ENCODE measurements at places on chromosomes 3 and 15.

GRCh38 chr3:32888739-32889138 is 62.7 kb upstream of the CCR4 start:
- no peak for DNase-seq

DNA sequence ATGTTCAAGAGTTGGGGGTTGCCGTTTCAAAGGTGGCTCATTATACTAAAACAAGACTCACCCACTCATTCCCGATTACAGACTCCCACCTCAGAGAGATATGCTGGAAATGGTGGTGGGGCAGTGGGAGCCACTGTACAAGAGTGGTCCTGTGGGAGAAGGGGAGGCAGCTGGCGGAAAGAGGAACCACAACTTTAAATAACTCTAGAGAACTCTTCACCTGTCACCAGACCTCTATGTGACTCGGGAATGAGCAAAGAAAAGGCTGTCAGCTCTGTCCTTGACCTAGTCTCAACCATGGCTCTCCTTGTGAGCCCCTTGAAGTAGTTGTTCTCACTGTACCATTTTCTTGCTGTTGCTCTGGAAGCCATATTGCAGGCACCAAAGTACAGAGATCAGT is 293.8 kb downstream of the CHST2 start:
- DNase-seq: no peak

DNA sequence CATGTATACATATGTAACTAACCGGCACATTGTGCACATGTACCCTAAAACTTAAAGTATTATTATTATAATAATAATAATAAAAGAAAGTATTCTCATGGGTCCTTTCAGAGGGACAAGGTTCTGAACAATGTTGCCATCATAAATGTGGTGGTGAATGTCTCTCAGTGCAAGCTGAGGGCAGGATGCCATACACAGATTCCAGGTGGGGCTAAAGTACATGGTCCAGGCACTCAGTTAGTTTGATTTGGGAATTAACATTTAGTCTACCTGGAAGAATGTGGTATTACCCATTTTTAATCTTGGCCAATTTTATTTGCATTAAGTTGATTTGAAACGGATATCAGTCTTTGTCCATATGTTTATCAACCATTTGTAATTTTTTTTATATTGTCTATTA is 24.5 kb downstream of the PDE8A start:
- no peak for DNase-seq

DNA sequence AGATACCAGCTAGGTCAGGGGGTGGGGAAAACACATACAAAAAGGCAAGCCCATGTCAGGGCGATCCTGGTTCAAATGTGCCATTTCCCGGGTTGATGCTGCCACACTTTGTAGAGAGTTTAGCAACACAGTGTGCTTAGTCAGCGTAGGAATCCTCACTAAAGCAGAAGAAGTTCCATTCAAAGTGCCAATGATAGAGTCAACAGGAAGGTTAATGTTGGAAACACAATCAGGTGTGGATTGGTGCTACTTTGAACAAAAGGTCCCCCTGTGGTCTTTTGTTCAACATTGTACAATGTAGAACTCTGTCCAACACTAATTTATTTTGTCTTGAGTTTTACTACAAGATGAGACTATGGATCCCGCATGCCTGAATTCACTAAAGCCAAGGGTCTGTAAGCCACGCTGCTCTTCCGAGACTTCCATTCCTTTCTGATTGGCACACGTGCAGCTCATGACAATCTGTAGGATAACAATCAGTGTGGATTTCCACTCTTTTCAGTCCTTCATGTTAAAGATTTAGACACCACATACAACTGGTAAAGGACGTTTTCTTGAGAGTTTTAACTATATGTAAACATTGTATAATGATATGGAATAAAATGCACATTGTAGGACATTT is 28.9 kb downstream of the TPM1 start:
- DNase-seq: no peak

- DNase-seq: no peak
Observed at GRCh38 chr15:29913528-29914135, 91.4 kb upstream of the TJP1 start.

DNA sequence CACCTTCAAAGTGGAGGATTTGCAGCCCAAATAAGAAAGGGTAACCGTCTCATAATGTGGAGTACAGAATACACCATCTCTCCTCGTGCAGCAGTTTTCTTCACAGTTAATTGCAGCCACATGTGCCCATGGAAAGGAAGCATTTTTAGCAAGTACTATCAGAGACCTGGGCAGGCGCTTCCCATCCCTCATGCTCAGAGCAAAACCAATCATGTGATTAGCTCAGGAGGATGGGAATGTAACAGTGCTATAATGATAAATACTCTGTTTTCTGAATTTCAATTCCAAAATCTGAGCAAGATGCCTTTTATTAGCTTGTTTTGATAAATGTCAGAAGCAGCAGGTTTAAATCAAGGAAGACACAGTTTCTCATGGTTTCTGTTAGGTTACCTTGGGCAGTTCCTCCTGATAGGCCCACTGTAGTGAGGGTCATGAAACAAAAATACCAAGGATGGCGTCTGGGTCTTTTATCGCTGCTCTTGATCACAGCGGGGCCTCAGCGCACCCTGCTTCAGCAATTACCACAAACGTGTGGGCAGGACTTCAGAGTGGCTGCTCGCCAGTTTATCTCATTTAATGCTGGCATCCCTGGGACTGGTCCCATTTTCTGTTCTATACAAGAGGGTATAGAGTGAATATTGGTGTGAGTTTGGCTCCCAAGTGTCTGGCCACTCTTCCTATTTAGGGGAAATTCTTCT is 92.6 kb upstream of the VGLL4 start:
- DNase-seq: no peak

DNA sequence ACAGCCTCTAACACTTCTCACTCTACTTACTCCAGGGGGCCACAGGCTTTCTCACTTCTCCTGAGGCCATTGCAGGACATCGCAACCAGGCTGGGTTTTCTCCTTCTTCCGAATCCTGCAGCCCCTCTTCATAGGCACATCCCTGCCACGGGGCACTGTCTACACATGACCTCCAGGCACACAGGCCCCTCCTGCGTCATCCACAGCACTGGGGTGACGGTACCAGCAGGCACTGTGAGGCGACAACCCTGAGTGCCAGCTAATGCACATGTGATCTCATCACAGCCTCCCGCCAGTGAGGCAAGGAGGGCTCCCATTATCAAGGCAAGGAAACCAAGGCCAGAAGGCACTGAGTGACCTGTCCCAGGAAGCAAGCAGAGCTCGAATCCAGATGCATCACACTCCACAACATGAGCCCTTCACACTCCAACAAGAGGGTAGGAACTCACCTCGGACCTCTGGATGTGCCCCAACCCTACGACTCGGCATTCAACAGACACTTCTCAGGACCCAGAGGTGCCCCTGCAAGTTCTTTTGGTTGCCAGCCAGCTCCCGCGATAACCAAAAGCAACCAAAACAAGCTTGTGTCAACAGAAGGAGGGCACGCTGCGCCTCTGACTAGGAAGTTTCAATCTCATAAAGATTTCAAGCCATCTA is 16.7 kb downstream of the FAM174B start:
- no peak for DNase-seq

GRCh38 chr3:53044711-53045517 is 959 bp downstream of the SFMBT1 start:
- peak; percentile 52 for DNase-seq

- no peak for DNase-seq
Observed at GRCh38 chr15:26724381-26725150, 48.3 kb downstream of the GABRB3 start.

- DNase-seq: no peak
Observed at GRCh38 chr3:177231242-177231641, 34.0 kb upstream of the TBL1XR1 start.

DNA sequence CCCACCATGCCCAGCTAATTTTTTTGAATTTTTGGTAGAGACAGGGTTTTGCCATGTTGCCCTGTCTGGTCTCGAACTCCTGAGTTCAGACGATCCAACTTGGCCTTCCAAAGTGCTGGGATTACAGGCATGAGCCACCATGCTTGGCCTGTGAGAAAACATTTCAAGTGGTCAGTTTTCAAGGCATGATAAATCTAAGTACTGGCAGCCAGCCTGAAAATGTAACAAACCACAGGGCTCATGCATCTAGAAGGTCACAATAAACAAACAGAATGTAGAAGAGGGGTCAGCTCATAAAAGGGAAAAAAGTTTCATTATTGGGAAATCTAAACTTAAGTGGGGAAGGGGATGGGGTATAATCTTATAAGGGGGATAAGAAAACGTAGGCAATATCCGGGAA is 39.9 kb downstream of the PPCDC start:
- DNase-seq: no peak

DNA sequence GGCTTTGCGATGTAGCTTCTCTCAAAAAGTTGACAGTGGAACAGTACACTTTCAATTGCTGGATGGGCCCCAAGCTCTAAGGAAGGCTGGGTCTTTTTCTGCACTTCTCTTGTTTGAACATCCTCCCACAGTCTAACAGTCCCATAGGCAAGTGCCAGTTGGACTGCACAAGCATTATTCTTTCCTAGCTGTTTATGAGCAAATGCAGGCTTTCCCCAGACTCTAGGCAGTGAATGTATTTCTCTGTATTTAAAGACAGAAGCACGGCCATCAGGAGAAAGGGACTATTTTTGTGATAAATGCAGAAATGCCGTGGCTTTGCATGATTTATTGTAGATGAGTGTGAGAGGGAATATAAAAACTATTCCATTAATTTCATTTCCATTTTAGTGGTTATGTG is 539.3 kb upstream of the LMCD1 start:
- DNase-seq: no peak

DNA sequence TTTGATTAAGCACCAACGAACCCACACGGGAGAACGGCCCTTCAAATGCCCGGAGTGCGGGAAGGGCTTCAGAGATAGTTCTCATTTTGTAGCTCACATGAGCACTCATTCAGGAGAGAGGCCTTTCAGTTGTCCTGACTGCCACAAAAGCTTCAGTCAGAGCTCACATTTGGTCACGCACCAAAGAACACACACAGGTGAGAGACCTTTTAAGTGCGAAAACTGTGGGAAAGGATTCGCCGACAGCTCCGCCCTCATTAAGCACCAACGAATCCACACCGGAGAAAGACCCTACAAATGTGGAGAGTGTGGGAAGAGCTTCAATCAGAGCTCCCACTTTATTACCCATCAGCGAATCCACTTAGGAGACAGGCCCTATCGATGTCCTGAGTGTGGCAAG is 8.7 kb downstream of the ZNF774 start:
- no peak for DNase-seq

DNA sequence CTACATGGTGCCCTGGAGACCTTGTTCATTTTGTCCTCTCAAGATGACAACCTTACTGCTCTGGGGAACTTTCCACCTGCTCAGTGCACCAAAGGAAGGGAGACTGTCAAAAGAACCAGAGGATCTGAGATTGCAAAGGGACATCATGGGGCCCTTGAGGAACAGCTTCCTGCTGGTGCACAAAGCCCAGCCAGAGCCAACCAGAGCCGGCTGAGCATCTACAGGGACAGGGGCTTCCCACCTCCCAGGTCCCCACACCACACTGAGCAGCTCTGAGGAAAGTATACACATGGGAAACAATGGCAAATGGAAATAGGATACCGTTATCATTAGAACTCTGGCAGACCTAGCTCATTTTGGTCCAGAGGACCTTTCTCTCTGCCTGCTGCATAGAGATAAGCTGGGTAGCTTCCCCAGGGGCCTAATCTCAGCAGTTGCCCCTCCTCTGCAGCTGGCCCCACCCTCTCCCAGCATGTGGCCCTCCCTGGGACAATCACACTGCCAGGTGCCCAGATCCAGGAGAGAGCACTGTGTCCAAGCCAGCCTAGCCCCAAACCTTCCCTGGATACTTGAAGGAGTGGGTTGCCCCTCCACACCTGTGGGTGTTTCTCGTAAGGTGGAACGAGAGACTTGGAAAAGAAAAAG is 123.4 kb upstream of the PRR20G start:
- no peak for DNase-seq

DNA sequence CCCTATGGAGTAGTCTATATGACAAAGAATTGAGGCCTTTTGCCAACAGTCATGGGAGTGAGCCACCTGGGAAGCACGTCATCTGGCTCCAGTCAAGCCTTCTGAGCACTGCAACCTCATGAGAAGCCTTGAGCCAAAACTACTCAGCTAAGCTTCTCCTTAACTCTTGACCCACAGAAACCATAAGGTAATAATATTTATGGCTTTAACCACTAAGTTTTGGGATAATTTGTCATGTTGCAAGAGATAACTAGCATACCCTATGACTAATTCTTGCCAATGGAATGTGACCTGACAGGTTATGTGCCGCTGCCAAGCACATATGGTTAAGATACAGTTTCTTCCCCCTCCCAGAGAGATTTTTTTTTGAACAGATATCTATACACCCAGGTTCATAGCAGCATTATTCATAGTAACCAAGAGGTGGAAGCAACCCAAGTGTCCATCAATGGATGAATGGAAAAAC is 11.8 kb upstream of the SLC6A11 start:
- DNase-seq: no peak

- DNase-seq: no peak
Observed at GRCh38 chr3:127712881-127713771, 40.4 kb downstream of the ABTB1 start.

DNA sequence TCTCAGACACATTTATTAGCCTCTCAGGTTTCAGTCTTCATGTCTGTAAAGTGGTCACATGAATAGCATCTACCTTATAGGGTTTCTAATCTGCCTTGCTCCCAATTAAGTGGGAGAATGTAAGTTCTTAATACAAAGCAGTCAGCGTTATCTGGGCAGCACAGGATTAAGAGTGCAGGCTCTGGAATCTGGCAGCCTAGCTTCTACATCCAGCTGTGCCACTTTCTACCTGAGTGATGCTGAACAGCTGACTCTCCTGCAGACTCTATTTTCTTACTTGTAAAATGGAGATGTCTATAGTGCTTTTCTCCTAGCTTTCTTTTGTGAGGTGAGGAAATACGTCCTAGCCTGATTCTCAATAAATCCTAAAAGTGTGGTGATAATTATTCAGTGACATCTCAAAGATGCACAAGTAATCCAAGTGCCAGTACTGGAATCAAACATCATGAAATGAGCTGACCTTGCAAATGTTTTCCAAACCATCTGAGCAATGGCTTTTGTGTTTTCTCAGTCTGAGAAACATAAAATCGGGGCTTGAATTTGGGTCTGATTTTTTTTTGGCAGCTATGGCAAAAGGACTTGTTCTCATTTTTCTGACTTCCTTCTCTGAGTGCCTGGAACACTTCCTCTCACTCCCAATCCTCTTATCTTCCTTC is 232.2 kb upstream of the FEZF2 start:
- DNase-seq: no peak

- no peak for DNase-seq
Observed at GRCh38 chr3:108602249-108602934, 12.9 kb downstream of the DZIP3 start.

- DNase-seq: no peak
Observed at GRCh38 chr3:132283916-132284405, 33.2 kb upstream of the ACP3 start.

DNA sequence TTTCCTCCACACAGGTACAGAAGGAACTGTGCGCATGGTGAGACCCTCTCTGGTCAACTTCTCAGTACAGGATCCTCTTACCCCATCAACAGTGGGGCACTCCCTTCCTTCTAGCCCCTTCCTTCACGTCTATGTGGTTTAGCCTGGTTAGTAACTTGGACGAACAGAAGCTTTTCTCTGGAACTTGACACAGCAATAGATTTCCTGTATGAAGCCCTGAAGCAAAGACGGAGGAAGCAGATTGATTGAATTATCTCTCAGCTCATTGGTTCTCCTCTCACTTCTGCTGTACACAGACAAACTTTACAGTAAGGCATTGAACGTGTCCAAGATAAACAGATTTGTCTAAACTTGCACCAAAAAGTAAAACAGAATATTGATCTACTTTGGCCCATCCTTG is at the start of gene CD200R1:
CD200R1 (minus strand) TSS at position 210 of the 400 bp plus-strand sequence. CDS start 246 bp downstream, outside the sequence.
- no peak for DNase-seq

All from T-helper 2 cell (primary cell).